Activated naive CD8-positive, alpha-beta T cell treated with anti-CD3 and anti-CD28 coated beads for 36 hours (primary cell): ENCODE measurements at places on chromosomes 16 and 17.

GRCh38 chr17:6548578-6549330, 7.6 kb downstream of the PITPNM3 start:
- peak overlapping the region; percentile 29 for H3K4me3 ChIP-seq
- peak; percentile 12 for DNase-seq
- H3K4me1 ChIP-seq, result peaks cover 10% of the 10 kb centered on the region

GRCh38 chr16:54806378-54806777, 124.3 kb upstream of the IRX5 start:
- H3K27ac ChIP-seq, result no peak overlapping the region
- no peaks in the 10 kb centered on the region for H3K36me3 ChIP-seq
- no peaks in the 10 kb centered on the region for H3K4me1 ChIP-seq
- no peak for DNase-seq
- H3K4me3 ChIP-seq, result no peak overlapping the region
- H3K27me3 ChIP-seq, result peaks cover 4% of the 10 kb centered on the region

DNA sequence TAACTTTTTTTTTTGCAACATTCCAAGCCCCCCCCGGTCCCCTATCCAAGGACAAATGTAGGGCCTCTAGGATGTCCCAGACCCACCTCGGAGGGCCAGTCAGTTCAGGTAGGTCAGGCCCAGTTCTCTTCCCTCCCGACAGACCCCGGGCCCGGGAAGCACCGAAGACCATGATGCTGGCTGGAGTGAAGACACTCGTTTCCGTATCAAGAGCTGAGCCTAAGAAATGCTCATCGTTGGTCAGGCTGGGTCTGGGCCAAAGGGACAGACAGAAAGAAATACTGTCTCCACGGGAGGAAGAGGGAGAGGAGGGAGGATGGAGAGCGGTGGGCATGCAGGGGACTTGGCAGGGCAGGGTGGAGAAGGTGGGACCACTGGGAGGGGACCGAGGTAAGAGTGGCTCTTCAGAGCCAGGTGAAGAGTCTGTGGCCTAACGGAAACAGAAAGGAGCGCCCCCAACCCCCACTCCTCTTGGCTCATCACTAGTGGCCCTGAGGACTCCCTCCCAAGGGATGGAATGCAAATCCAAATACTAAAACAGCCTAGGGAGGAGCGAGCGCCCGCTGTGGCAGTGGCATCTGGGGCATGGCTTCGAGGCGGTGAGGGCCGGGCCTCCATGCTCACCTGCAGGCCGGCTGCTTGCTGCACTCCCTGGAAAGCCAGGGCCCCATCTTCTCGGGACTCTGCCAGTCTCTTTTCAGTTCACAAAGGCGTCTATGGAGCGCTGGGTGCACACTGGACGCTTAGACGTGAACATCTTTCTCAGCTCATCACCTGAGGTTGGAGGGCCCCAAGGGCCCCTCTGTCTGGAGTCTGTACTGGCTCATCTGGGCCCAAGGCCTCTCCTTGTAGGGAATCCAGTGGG, 1.7 kb upstream of the ROGDI start:
- peaks cover 13% of the 10 kb centered on the region for H3K4me1 ChIP-seq
- H3K4me3 ChIP-seq, result no peak overlapping the region
- peak overlapping the region; percentile 11 for H3K27ac ChIP-seq
- no peak for DNase-seq

- no peak overlapping the region for H3K27ac ChIP-seq
- no peak for DNase-seq
Measured at GRCh38 chr16:2063861-2064260, 16.1 kb downstream of the TSC2 start.

DNA sequence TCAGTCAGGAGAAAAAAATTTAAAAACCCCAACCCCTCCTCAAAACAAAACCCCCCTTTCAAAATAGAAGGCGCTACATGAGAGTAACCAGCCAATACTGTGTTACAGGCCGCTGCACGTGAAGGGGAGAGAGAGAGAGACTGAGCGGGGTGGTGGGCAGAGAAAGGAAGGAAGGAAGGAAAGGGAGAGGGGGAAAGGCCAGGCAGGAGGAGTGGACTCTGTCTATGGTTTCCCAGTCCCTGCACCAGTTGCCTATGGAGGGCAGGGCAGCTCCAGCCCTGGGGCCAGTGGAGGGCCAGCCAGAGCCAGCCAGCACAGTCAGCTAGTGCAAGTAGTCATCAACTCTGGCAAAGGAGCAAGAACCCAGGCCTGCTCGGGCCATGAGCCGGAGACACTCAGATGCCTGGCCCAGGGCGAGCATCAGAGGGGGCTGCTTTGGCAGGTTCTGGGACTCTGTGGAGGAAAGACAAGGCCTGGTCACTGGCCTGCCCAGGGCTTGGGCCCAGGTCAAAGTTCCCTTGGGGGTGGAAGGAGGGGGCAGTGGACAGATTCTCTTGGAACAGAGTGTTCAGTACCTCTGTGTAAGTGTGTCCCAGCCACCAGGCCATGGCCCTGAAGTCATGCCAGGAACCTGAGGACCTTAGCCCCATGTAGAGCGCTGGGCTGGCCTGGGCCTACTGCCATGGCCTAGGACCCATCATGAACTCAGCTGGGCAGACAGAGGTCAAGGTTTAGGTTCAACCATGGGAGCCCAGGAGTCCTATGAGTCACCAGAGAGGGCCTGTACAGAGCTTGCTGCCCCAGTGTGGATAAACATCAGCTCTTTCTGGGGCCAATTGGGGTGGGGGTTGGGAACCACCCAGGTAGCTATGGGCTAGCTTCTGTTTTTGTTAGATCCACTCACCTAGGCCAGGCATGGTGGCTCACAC, 7.3 kb upstream of the GFOD2 start:
- DNase-seq, result no peak
- H3K4me3 ChIP-seq, result no peak overlapping the region
- H3K27me3 ChIP-seq, result no peaks in the 10 kb centered on the region

GRCh38 chr16:88355389-88356123, 27.2 kb upstream of the ZNF469 start:
- no peaks in the 10 kb centered on the region for H3K4me1 ChIP-seq
- no peak for DNase-seq
- no peak overlapping the region for H3K27ac ChIP-seq
- H3K4me3 ChIP-seq, result no peak overlapping the region
